Endothelial cell (in vitro differentiated cells): ENCODE measurements at places on chromosomes 16 and 17. TPM values are rescaled to one million over a fixed set of nuclear protein-coding genes. Genes with fewer than 3 reads are reported as not detected.

HES7 gene
- 3.3 TPM for total RNA-seq

DNA sequence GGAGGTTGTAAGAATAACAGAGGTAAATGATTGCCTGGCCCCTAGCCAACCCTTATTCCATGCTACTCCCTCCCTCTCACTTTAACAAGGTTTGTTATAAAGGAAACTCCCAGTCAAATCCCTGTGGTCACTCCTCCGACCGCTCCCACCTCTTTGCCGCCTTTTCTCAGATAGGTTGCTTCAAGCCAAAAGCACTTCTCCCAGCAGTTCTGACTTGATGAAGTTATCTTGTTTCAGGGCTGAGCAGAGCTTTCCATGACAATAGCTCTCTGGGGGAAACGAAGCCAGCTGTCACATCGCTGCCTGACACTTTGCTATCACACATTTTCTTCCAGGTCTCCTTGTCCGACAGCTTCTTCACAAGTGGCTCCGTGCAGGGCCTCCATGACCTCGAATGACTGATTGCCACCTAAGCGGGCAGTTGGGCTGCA is 278.6 kb downstream of the HAPSTR1 start:
- DNase-seq = no peak

- DNase-seq = peak; percentile 68
Measured at GRCh38 chr17:7856011-7856810, 1.1 kb downstream of the NAA38 start.

DNA sequence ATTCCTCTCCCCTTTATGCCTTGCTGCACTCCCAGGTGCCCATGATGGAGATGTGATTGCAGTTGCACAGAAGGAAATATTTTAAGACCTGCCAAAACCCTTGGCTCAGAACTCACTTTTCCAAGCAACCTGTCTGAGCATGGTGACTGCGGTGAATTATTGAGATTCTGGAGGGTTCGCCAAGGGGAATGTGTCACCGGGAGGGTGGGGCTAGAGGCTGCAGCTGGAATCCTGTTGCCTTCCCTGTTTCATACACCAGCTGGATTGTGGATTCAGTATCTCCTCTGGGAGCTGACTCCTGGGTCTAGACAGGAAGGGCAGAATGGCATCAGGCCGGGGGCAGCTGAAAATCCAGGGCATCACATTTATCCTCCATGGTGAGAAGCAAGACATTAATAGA is 527.2 kb downstream of the TMEM114 start:
- no peak for DNase-seq

DNA sequence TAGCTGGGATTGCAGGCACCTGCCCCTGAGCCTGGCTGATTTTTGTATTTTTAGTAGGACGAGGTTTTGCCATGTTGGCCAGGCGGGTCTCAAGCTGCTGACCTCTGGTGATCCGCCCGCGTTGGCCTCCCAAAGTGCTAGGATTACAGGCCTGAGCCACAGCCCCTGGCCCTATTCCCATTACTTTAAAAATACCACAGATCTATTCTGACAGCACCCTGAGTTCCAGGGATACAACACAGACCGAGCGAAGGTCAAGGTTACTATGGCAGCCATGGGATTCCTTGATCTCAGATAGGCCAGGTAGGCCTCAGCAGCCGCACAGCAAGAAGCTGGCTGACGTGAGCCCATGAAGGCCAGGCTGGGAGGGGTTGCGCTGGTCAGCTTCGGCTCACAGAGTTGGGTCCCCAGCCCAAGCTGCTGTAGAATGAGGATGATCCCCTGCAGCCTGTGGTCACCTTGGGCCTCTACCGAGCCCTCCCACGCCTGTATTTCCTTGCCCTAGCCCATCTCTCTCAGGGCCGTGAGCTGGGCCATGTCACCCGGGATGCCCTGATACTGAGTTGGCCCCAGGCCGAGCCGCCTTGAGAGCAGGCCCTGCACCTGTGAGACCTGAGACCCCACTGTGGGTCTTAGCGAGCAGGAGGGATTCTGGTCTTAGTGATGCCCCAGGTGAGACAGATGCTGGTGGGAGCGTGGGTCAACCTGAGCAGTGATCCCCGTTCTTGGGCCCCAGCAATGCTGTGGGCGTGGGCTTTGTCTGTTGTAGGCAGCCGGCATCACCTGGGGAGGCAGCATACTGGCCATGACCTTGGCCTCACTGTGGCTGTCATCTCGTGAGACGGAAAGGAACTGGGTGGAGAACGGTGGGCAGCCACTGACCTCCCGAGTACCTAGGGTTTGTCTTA is 16.9 kb upstream of the RNF213 start:
- no peak for DNase-seq

- peak; percentile 50 for DNase-seq
Measured at GRCh38 chr17:1865252-1866037, 35.6 kb downstream of the RPA1 start.

DNA sequence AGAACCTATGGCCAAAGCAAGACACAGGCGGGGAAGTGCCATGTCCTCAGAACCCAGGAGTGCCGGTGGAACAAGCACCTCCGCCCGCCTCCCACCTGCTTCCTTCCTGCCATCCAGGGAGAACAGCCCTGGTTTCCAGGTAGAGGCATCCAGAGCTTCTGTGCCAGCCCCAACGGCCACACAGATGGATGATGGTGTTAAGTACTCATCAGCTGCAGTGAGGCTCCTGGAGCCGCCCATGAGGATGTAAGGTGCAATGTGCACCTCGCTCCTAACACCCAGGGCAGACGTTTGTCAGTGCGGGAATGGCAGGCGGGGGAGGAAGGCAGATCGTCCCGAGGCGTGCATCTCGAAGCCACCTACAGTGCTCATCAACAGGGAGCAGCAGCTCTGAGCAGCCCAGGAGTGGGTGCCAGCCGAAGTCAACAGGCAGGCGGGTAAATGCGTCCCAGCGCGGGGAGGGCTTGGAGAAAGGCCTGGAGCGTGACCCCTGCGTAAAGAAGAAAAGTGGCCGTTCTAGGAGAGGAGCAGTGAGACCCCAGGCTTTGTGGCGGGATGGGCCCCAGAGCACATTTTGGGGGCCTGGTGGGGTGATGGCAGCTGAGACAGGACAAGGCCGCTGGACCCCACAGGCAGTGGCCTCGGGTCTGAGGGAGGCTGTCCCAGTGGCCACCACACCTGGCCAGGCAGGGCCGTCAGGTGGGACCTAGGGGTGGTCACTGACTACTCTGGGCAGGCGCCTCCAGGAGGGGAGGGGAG is 46.1 kb upstream of the ACSF3 start:
- DNase-seq = no peak

SECTM1 gene
- total RNA-seq = not detected

DNA sequence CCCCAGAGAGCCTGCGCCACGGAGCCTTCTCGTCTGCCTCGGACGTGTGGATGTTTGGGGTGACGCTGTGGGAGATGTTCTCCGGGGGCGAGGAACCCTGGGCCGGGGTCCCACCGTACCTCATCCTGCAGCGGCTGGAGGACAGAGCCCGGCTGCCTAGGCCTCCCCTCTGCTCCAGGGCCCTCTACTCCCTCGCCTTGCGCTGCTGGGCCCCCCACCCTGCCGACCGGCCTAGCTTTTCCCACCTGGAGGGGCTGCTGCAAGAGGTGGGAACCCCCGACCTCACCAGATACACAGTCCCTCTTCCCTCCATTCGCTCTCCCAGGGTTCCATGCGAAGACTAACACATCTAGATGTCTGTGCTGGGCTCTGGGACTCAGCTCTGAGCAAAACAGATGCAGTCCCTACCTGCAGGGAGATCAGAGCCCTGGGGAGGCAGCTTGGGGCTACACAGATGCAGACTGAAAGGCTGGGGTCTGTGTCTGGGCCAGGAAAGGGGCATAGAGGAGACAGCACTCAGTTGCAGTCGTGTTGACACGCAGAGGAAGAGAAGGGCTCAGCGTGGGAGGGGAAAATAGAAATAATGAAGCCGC is 3.7 kb downstream of the TNK1 start:
- DNase-seq = no peak

ABCC11 gene
- total RNA-seq = 0.72 TPM

DNA sequence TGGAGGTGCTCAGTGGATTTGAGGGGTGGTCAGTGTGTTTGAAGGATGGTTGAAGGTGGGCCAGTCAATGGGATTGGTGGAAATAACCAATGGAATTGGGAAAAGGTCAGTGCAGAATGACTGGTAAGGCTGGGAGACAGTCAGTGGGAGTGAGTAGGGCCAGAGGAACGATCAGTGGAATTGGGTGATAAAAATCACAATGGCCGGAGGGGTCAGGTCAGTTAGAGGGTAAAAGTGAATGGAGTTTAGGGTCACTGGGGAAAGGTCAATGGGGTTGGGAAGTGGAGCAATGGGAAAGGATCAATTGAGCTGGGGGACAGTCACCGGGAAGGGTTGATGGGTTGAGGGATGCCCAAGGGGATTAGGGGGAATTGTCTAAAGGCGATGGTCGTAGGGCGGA is 11.0 kb upstream of the RAB5C start:
- DNase-seq = no peak

DNA sequence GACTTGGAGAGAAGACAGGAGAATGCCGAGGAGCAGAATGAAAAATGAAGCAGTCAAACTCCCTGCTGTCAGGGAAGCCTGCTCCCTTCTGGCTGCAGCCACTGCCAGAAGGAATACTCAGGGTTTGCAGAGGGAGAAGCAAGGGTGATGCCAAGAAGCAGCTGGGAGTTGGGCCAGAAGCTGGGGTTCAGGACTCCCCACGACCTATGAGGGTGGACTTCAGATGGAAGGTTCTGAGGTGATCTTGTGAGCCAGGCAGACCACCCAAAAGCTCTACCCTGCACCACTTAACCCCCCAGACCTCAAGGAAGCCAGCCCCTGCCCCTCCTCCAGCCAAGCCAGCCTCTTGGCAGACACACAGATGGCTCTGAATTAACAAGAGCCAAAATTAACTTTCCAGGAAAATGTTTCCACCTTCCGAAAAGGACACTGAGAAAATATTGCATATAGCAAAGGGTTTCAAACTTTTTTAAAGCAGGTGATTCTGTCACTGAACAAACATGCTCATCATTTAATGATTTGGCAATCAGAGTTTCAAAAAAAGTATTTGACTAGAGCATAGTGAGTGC is 126.0 kb upstream of the ERCC4 start:
- no peak for DNase-seq

CRK gene
- total RNA-seq = 119 TPM

GRCh38 chr17:3636908-3637373 is 381 bp downstream of the CTNS start:
- peak; percentile 35 for DNase-seq

KIF18B gene
- total RNA-seq = 7.1 TPM
